Liver (tissue), 10 donors: ENCODE measurements at places on chromosomes 6 and 20. TPM values are rescaled to one million over a fixed set of nuclear protein-coding genes. Genes with fewer than 3 reads are reported as not detected.

DNA sequence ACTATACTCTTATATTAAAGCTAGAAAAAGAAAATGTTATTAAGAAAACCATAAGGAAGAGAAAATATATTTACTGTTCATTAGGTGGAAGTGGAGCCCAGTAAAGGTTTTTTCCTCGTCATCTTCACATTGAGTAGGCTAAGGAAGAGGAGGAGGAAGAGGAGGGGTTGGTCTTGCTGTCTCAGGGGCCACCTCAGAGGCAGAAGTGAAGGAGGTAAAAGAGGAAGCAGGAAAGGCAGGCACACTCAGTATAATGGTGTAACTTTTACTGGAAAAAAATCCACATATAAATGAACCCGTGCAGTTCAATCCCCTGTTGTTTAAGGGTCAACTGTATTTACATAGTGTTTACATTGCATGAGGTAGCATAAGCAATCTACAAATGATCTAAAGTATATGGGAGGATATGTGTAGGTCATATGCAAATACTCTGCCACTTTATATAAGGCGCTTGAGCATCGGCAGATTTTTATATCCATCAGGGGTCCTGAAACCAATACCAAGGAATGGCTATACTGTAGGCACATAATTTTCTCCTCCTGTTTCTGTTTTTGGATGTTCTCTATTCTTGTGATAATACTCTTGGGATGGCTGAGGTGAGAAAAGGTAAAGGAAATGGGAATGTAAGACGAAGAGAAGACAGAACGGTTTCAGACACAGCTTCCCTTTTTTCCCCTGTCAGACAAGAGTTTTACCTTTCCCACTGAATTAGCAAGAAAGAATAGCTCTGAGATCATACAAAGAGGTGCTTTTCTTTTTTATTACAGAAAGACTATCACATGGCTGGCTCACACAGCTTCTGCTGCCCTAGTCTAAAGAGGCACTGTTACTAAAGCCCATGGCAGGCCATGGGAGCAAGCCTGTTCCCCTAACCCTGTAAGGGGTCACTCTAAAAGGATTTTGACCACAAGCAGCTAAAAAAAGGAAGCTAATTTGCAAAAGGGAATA, 59.9 kb downstream of the NUDT3 start:
- no peak for DNase-seq

GRCh38 chr20:7716286-7716972, 223.8 kb downstream of the HAO1 start:
- no peak for DNase-seq

Gene NOTCH4
- 2.6 TPM for total RNA-seq

DNA sequence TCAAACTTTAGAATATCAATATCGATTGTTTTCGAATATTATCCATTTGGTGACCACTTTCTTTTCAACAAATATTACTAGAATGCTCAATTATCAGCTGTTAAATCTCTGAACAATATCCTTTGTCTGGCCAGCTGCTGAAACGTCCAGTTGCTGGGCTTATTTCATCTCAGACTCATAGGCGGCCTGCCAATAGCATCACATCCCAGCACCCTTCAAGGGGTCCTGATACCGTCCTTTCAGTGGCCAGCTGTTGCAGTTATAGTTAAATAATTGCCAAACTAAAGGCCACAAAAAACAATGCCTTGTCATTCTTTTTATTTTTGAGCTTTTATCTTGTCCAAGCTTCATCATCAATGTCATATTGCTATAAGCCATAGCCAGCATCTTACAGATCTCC, 1006.8 kb upstream of the MANEA start:
- no peak for DNase-seq

Gene SLC52A3
- total RNA-seq = 0.08 TPM

DNA sequence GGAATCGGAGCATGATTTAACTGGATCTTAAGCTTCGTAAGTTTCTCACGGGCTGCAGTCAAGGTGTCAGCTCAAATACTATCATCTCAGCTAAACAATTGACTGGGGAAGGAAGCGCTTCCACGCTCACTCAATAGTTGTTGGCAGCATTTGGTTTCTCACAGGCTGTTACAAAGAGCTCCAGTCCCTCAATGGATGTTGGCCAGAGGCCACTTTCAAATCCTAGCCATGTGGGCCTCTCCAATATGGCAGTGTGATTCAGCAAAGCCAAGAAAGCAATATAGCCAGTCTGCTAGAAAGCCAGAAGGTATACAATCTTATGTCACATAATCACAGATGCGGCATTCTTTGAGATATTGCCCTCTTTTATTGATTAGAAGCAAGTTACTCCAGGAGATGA, 98.3 kb upstream of the PHACTR1 start:
- no peak for DNase-seq

GRCh38 chr6:37525460-37526357, 26.0 kb upstream of the CCDC167 start:
- DNase-seq = no peak

Gene PDYN
- not detected for total RNA-seq

DNA sequence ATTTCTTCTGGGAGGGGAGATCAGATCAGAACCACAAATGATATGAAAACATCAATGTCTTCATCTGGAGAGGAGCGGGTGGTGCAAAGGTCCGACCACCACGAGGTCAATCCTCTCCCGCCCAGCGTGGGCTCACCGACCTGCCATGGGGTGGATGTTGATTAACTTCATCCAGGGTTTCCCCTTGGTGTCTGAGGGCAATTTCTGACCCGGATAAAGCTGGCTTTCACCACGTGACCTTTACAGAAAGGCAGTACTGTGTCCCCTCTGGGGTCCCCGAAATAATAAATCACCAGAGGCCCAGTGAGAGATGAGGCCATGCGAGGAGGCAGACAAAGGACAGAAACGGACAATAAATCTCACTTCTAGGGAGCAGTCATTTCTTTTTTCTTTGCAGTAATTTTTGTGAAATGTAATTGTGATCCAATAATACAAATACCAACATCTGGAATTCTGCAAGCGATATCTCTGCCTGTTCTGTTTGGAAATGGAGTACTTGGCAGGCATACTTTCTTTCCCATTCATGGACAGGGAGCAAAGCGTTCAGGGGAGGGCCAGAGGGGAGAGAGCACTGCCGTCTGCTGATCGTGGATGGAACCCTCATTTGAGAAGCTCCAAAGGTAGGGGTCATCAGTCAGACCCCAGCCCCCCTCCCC, 55.1 kb upstream of the APCDD1L start:
- DNase-seq = no peak

Gene SALL4
- total RNA-seq = 2.0 TPM

Gene PEX6
- total RNA-seq = 20.7 TPM

DNA sequence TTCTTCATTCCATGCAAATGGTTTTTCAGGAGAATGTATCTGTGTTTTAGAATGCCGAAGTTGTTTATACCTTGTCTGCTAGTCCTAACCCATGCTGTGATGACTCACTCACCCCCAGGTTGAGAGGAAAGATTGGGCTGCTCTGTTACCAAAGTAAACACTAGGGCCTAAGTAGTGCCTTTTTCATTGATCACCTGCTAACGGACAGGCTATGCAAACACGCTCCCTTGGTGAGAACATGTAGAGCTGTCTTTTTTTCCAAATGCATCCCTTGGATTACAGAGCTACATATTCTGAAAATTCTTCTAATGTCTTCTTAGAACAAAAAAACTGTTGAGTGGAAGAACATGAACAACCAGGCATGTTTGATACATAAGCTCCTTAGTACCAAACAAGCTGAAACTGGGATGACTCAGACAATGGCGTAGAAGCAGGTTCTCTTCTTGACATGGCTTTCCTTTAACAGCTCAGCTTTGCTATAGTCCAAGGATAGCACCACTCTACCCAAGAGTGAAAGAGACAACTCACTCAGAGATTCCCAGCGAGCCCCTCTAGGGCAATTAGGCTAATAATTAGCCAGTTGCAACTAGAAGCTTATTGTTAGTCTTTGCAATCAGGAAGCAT, 20.5 kb downstream of the PERP start:
- DNase-seq = no peak

- DNase-seq = no peak
These were observed 18.2 kb upstream of the KIAA1755 start for GRCh38 chr20:38278763-38279162.

DNA sequence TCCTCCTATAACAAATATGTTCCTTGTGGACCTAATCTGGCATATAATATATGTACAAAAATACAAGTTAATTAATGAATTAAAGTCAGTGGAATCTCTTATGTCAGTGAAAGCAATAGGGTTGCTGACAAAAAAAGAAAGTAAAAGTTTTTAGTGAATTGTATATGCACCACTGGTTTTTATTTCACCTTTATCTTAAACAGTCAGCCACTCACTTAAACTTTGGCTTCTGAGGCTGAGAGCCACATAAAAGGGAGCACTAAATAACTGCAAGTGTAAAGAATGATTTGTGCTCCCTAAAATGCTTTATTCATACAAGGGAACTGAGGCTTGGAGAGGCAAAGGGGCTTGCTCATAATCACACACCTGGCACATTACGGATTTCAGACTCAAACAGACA, 9.9 kb upstream of the F13A1 start:
- no peak for DNase-seq

Gene GRM1
- under 0.01 TPM for total RNA-seq

- no peak for DNase-seq
These were observed 85.9 kb downstream of the CRYBG1 start for GRCh38 chr6:106446287-106446885.

GRCh38 chr6:169592558-169592957, 109.3 kb downstream of the WDR27 start:
- DNase-seq = no peak

GRCh38 chr6:91482498-91482897, 895.6 kb upstream of the MAP3K7 start:
- DNase-seq = no peak

DNA sequence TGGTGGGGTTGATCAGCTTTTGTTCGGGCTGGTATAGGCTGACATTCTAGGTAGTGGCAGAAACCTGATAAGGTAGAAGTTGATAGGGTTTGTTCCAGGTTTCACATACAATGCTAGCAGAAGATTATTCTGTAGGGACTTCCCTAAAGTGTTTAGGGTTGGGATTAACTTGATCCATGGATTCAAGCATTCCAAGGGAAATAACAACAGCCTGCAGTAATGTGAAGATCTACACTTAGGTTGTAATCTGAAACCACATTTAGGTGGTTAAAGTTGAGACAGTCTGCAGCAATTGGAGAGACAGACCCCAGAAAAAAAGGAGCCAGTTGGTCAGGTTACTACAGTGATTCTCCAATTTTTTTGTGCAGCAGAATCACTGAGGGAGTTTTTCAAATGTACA, 56.1 kb downstream of the GJA1 start:
- DNase-seq = no peak

DNA sequence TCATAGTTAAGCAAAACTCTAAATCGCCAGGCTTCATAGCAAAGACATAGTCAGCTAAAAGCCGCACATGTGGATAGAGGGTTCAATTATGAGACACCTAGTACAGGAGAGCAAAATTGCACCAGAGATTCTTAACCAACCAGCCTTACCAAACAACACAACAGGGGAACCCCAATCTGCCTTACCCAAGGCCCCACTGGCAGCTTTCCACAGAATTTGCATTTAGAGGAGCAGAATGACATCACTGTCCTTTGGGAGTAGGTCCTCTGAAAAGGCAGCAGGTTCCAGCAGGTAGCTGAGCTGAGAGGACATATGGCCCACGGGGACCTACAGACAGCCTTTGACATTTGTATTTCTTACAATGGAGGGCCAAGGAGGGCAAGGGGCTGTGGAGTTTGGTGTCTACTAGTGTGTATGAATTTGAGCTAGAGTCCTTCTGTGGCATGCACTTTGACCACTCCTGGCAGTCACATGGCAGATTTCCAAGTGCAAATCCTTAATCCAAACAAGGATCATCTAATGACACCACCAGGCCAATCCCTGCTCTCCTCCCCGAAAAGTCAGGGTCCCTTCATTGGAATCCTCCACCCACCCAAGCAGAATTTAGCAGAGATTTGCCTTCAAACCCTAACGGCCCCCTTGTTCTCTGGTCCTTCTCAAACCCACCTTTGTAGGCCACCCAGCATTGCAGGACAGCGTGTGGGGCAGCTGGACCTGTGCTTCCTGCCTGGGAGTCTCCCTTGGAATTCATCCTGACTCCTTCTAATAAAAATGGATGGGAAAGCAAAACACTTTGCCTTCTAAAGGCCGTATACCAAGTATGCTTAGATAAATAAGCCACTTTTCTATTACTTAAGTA, 171.2 kb upstream of the SUPT3H start:
- DNase-seq = no peak

Gene EFCAB8
- not detected for total RNA-seq

Gene CST4
- not detected for total RNA-seq

- no peak for DNase-seq
These were observed 458.7 kb upstream of the AGPAT4 start for GRCh38 chr6:161732594-161732993.

Gene LRRC1
- total RNA-seq = 1.3 TPM

GRCh38 chr20:2955257-2955970, 82.1 kb downstream of the PTPRA start:
- DNase-seq = no peak

DNA sequence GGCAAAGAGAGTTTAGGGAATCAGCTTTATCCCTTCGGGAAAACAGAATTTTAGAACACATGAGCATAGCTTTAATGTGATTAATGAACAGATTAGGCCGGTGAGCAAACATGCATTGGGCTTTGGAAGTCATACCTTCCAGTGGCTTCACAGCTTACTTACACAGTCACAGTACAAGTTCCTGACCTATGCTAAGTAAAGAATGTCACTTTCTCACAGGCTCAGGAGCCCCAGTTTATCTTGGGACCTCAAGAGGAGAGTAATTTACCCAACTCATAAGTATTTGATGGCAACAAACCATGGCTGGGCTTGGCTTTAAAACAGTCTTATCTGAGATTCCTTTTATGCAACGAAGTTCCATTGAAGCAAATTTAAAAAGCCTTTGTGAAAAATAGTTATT, 195.9 kb downstream of the AKAP7 start:
- DNase-seq = no peak

DNA sequence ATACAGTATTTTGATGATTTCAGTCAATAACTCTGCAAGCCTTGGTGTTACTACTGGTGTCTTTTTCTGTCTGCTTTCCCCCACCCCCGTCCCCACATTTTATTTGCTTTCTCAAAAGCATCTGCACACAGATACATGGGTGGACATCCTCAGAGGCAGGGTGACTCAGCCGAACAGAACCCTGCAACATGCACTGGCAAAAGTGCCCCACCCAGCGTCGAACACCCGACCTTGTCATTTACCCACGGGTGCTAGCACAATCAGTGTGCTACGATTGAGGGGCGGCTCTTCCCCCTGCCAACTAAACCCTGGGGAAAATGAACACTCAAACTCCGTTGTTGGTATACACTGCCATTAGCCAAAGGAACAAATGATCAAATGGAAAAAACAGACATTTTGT, 115.9 kb upstream of the NAA20 start:
- DNase-seq = no peak

Gene DEF6
- total RNA-seq = 6.3 TPM

Gene RAB44
- 0.08 TPM for total RNA-seq

Gene PRPH2
- 0.08 TPM for total RNA-seq

- no peak for DNase-seq
These were observed 67.8 kb upstream of the SMIM29 start for GRCh38 chr6:34316431-34317171.

DNA sequence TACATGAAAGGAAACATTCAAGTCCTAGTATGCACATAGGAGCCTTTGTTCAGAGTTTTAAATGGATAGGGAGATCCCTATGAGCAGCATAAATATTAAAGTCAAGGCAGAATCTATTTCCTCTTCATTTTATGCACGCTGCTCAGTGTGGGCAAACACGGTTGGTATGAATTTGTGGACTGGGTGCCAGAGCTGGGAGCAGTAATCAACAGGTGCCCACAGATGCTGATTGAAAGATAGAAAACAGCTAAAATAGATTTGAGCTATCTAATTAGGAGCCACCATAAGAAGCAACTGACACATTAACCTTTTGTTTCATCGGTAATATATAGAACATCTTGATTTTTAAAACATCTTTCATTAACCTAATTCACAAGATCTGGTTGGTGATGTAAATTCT, 175.5 kb downstream of the EYS start:
- no peak for DNase-seq

Gene SGK2
- 253 TPM for total RNA-seq
